ENCODE measurements at places on chromosomes 3 and 15. TPM values are rescaled to one million over a fixed set of nuclear protein-coding genes. Genes with fewer than 3 reads are reported as not detected.

The STAB1 gene
- polyA plus RNA-seq, result 44.1 TPM

The CCDC39 gene
- 8.2 TPM for polyA plus RNA-seq

The TTLL13 gene
- polyA plus RNA-seq, result 0.37 TPM

The ACAP2 gene
- 37.3 TPM for polyA plus RNA-seq

The LTF gene
- 1.5 TPM for polyA plus RNA-seq

GRCh38 chr3:183725387-183725786 lies 27.8 kb downstream of the YEATS2 start:
- no peak for DNase-seq

GRCh38 chr3:15443826-15444524 lies 16.6 kb downstream of the EAF1 start:
- no peak for DNase-seq

DNA sequence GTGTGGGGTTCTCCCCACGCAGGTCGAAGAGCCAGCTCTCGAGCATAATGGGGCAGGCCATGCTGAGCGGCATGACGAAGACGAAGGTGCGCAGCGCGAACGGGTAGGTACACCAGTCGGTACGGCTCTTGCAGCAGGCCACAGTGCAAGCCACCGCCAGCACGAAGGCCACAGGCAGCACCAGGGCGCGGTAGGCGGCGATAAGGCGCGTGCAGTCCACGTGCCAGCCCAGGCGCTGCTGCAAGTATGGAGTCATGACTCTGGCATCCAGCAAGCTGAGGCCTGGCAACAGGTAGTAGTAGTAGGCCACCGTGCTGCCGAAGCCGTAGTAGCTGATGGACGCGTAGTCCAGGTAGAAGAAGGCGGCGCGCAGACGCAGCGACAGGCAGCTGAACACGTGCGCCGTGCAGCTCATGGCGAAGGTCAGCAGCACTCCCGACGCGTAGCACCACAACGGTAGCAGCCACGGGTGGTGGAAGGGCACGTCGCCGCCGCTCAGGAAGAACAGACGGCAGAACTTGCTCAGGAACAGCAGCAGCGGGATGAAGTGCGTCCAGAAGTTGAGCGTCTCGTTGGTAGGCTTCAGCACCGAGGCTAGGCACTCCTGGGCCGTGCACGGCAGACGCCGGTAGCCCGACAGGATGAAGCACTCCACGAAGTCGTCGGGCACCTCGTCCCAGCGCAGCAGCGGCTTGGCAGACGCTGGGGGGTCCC lies 797 bp downstream of the PAQR9 start:
- DNase-seq, result no peak

DNA sequence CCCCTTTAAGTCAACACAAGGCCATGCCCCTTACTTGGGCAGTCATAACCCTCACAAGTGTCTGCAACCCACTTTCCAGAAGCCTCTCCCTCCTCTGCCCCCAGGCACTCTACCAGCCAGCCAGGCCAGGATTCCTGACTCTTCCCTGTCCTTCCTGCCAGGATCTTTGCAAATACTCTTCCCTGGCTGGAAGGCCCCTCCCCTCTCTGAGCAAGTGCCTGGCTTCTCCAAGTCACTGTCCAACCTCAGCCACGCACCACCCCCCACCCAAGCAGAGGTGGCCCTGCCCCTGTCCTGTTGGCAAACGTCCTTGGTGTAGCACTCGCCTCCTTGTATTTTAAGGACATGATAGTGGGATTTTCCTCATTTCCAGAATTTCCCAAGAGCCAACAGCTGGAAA lies 54.7 kb upstream of the USP3 start:
- DNase-seq, result no peak

DNA sequence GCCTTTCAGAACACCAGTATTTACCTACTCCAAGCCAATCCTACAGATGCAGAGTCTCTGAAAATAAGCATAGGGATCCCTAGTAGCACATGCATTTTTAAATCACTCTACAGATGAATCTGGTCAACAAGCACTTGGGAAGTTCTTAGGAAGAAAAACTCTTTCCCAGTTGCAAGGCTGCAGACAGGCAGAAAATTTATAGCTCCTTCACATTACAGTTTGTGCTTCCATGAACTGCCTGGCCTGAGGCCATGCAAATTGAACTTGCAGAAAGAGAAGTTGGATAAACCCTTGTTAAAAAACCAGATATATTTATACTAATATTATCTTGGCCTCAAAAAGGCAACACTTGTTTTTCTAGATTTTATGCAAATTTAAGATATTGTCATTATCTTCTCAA lies 256.9 kb downstream of the EPHA3 start:
- DNase-seq, result no peak

DNA sequence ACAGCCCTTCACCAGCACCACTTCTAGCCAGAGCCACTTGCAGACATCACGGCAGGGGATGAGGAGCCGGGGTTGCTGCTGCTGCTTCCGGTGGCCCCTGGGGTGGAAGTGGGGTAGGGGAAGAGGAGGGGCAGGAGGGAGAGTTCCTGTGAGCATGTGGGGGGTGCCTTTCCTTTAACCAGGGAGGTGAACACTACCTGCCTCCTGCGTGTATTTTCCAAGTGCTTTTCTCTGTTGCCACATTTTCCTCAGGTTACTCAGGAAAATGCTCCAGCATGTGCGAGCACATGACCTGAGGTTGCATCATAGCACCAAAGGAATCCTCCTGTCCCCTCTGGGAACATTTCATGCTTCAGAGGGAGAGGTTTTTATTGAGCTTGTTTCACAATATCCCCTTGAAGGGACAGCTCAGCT lies 12.2 kb upstream of the SACM1L start:
- DNase-seq, result no peak

- DNase-seq, result no peak
These were observed 38.4 kb upstream of the UBE2E2 start for GRCh38 chr3:23164746-23165145.

GRCh38 chr3:7800006-7800780 lies 701.4 kb upstream of the LMCD1 start:
- DNase-seq, result no peak

- DNase-seq, result no peak
These were observed 79.1 kb upstream of the FAN1 start for GRCh38 chr15:30824518-30825195.

DNA sequence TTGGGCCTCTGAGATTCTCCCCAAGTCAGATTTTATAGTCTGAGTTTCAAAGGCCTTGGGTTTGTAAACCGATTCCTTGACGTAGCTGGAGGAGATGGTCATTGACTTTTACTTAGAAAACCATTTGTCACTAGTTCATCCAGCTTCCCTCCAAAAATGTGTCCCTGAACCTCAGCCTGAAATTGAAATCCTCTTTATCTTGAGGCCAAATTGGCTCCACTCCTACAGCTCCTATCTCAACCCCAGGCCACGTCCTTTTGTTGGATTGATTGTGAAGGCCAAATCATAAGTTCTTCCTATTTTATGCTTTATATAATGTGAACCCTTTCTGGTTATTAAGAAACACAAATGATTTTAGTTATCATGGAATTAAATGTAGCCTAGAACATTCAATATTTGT lies 193.9 kb upstream of the SUCLG2 start:
- DNase-seq, result no peak

GRCh38 chr15:77720655-77721054 lies 87.9 kb upstream of the LINGO1 start:
- DNase-seq, result no peak

GRCh38 chr15:41564286-41564959 lies 5.4 kb downstream of the TYRO3 start:
- DNase-seq, result no peak

Data from left renal pelvis (tissue), 4 donors.